ENCODE measurements at places on chromosomes 6 and 20.

GRCh38 chr6:104585646-104586045 lies 274.1 kb downstream of the HACE1 start:
- DNase-seq: no peak

DNA sequence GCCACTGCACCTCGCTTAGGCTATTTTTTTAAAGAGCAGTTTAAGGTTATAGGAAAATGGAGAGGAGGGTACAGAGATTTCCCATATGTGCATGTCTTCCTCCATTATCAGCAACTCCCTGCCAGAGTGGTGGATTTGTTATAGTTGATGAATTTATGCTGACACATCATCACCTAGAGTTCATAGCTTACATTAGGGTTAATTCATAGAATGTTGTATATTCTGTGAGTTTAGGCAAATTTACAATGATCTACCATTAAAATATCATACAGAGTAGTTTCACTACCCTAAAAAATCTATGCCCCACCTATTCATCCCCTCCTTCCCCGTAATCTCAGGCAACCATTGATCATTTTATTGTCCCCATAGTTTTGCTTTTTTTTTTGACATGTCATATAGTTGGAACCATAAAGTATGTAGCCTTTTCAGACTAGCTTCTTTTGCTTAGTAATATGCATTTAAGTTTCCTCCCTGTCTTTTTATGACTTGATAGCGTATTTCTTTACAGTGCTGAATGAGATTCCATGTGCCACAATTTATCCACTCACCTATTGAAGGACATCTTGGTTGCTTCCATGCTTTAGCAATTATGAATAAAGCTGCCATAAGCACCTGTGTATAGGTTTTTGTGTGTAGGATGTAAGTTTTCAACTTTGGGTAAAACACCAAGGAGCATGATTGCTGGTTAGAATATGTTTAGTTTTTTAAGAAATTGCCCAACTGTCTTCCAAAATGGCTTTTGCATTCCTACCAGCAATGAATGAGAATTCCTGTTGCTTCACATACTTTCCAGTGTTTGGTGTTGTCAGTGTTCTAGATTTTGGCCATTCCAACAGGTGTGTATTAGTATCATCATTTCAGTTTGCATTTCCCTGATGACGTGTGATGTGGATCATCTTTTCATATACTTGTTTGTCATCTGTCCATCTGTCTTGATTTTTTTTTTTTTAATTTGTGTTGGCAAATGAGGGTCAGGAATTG lies 60.2 kb downstream of the NCOA3 start:
- no peak for DNase-seq

DNA sequence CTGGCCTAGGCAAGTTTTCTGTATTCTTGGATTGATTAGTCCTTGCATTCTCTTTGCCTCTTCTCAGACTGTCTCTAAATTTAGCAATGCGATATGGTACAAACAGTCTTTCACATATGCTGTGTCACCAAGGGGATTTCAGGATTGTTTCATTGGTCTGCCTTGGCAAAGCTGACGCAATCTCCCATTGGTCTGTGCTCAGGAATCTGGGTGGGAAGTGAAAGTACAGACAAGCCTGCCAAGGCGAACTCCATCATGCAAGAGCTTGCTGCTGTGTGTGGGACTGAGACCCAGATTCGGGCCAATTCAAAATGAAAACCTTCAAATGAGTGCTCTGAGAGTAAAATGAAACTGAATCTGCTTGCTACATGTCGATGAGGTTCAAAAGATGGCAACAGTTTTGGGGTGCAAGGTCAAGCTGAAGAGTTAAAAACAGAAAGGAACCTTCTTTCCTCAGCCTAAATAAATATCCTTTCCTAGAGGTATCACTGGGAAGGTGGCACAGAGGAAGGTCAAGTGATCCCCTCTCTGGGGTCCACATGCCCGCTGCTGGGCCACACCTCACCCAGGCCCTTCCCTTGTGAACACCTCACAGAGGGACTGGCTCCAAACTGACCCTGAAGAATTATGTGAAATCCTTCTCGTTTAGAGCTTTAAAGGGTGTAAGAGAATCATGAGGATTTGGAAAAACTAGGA lies 198.8 kb upstream of the PREP start:
- peak; percentile 92 for DNase-seq

GRCh38 chr6:83958241-83958685 lies 75.3 kb upstream of the MRAP2 start:
- DNase-seq: peak; percentile 22

DNA sequence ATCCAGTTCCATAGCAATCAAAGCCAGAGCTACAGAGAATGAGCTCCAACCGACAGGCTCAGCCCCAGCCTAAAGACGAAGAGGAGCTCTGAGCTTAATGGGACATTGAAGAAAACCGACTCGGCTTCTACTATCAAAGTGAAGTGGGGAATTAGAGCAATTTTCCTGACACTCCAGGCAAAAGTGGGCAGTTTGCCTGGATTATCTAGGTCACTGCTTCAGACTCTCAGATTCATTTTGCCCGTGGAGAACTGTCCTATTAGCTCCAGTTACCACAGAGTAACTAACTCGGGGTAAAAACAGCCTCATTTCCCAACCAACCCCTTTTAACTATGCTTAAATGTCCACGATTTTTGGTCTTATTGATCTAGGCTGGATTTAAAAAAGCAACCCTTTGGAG lies 592.1 kb upstream of the NRSN1 start:
- DNase-seq: no peak

DNA sequence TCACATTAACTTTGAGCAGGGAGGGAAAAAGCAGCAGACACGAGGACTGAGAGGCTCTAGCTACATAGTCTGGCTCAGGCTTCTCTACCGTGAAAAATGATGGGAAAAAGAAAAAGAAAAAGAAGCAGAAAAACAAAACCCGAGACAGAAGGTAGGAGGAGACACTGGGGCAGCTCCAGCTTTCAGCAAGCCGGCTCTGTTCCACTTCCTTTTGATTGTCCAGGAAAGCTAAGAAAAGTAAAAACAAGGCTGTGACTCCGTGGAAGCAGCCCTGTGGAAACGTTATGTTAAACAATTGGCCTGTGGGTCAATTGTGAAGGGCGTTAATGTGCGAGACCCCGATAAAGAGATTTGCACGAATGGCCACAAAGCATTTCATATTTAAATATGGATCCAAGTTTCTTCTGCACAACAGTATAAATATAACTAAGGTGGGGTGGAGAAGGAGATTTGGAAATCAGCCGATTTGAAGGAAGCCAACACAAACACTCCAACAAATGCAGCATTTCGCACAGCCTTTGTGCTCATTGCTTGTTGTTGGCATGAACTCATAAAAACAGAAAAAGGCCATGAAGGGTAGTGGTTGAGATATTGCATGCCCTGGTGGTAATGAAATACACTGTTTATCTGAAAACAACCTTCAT lies 236.9 kb upstream of the JAG1 start:
- no peak for DNase-seq

DNA sequence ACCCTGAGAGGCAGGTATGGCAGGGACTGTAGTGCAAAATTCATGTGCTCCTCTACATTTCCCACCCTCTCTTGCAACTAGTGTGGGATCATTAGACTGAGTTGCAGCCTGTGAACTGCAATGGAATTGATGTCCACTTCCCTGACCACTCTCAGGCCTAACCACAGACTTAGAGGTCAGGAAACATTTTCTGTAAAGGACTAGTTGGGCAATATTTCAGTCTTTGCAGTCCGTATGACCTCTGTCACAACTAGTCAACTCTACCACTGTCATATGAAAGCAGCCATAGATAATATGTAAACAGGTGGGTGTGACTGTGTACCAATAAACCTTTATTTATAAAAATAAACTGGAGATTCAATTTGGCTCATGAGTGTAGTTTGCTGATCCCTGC lies 134.4 kb upstream of the TOP1 start:
- no peak for DNase-seq

DNA sequence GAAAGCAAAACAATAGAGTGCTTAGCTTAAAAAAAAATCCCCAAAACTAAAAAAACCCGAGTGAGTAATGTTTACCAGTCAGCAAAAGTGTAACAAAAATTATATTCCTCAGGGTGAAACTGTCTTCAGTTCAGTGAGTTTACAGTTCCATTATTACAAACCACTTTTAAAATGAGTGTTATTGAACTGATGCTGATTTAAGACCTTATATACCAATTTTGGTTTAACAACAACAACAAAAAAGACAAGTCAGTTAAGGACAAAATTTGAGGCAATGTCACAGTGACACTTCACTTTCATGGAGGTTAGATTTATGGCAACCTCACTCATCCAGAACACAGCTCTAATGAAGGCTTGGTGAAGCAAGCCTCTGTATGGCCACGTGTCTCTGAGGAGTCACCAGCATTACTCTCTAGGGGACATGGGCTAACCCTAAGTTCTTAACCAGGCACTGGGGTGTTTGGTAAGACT lies 630.8 kb downstream of the PHF3 start:
- no peak for DNase-seq

DNA sequence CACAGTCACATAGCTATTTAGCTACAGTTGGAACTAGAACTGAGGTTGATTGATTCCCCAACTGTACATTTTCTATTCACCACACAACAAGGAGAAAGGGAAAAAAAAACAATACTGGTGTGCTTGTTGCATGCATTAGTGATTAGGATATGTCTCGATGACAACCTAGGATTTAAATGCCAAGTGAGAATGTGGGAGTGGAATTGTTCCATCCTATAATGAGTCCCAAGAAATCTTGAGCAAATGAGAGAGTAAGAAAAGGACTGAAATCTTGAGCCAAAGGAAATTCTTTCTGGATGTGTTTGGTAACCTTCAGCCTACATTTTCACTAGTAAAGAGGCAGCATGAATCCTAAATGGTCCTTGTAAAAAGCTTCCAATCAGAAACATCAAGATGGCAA lies 232.7 kb downstream of the HIVEP2 start:
- DNase-seq: no peak

Measured in activated CD4-positive, alpha-beta T cell treated with anti-CD3 and anti-CD28 coated beads, Interleukin-2, Interleukin-6, amounts not matched to agents 100 ng/mL and 50 ng/mL, durations not matched to agents 16 hours and 8 hours (primary cell).